ENCODE measurements at places on chromosomes 16 and 17. TPM values are rescaled to one million over a fixed set of nuclear protein-coding genes. Genes with fewer than 3 reads are reported as not detected.

Gene ITGB3
- total RNA-seq: 17.6 TPM

Gene NQO1
- 147 TPM for total RNA-seq

DNA sequence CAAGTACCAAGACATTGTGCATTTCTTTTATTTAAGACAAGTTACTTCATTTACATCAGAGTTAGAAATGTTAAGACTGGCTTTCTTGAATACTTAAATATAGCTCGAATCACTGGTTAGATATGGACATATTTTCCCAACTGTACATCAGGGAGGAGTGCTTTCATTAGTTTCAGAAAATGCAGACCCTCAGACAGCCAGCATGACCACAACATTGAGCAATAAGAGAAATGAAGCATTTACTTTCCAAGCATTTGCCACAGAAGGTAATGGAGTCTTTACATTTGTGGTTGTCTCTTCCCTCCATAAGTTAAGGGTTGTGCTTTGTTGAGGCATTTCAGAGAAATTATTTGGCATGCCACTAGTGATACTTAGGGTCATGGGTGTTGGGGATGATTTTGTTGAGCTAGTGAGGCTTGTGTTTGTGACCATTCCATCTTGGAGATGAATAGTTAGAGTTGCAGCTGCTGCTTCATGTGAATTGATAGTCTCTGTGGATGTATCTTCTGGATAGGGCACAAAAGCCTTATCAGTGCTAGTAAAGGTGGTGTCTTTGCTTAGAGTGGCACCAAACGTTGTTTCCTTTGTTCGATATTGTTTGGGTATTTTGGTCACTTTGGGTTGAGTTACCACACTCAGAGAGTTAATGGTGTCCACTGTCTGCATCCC is 2.1 kb downstream of the OMG start:
- no peak for DNase-seq

- DNase-seq: no peak
Measured at GRCh38 chr17:63190821-63191370, 224.9 kb downstream of the TANC2 start.

GRCh38 chr17:77248216-77249114 is 107.7 kb downstream of the SEC14L1 start:
- no peak for DNase-seq

- no peak for DNase-seq
Measured at GRCh38 chr17:50967795-50968194, 101.6 kb upstream of the TOB1 start.

DNA sequence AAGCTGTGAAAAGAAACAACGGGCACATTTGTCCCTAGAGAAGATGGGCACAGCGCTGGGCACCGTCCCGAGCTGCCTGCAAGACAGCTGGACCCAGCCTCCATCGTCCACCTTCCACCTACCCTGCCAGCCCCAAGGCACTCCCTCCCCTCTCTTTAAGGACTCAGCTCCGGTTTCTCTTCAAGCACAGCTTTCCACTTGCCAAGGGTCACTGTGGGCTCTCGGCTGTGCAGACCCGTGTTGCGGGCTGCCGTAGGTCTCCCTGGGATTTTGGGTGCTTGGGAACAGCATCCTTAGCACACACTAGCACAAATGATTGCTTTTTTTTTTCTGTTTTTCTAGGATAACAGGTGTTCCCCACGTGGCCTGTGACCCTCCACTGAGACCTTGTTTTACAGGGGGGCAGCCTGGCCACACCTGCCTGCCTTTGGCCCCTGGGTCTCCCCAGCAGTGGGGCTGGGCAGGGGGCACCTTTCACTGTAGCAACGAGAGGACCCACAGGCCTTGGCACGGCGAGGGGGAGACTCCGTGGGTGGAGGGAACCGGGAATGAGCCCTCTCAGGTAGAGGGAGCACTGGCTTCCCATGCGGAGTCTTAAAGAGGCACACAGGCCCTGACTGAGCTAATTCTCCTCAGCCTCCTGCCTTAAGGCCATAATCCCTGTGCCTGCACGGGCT is 1.4 kb downstream of the CHMP6 start:
- DNase-seq: no peak
